Occipital lobe (tissue), 3 donors: ENCODE measurements at places on chromosomes 4 and X. TPM values are rescaled to one million over a fixed set of nuclear protein-coding genes. Genes with fewer than 3 reads are reported as not detected.
A peak's percentile ranks its signal among the peaks of the same experiment; 100 is the strongest.

DNA sequence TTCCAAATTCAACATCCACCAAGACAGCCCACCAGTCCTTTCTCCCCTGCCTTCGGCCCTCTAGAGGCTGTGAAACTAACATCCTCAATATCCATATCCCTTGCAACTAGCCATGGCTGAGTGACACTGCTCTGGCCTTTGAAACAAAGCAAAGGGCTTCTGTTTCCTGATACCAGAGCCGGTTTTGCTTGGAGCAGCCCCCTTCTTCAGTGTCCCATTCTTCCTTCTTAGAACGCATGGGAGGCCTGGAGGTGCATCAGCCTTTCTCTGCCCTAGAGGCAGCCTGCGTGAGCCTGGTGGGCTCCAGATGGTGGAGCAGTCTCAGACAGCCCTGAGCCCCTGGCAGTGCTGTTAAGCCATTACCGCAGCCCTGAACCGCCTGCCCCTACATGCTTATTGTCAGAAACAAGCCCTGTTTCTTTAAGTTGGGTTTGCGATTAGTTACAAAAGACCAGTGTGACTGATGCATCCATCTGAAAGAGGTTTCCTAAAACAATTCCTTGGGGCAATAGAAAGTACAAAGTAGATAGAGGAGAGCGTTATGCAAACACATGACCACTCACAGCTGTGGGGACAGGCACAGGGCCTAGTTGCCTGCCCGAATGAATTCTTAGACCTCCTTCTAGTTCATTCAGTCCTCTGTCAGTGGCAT, 74.1 kb downstream of the EVC start:
- DNase-seq = no peak

DNA sequence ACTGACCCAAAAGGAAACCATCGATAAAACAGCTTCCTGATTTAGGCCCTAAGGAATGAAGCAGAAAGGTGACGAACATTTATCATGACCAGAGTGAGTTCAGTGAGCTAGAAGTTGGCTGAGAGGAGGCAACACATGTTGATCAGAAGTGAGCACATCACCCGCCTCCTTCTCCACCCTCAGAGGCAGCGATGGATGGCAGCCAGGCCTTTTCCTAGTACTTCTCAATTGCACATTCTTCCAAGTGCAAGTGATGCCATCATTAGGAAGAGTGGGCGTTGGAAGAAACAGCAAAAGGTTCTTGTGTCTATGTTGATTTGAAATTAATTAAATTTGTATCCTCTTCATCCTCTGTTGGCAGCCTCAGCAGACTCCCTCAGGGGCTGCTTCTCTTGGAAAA, 51.7 kb downstream of the TMEM154 start:
- DNase-seq = peak; percentile 74

DNA sequence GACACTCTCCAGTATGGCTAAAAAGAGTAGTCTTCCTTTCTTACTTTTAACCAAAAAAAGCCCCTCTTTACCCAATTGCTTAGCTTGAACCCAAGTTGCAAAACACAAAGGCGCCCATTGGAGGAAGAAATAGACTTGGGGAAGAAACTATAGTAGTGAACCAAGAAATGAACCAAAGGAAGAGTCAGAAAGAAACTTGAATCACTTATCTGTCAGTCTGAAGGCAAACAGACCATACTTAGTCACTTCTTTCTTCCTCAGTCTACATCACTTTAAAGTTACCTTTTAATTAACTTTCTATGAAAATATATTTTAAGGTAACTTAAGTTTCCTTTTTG, 161.4 kb upstream of the GIMD1 start:
- no peak for DNase-seq

DNA sequence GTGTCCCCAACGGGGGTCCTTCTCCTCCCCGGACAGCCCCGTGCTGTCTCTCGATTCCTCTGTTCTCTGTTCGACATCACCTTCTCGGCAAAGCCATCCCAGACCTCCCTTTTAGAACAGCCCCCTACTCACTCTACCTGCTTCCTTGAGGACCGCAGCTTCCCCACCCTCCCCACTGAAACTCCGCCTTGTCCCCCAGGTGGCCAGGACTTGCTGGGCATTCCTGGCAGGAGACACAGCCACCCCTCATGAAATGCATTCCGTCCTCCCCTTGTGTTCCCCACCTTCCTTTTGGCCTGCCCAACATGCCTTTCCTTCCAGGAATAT, 34.8 kb upstream of the GPR78 start:
- no peak for DNase-seq

Gene DOK7
- total RNA-seq = not detected

- no peak for DNase-seq
These were observed 19.2 kb upstream of the SPON2 start for GRCh38 chr4:1191621-1192020.

DNA sequence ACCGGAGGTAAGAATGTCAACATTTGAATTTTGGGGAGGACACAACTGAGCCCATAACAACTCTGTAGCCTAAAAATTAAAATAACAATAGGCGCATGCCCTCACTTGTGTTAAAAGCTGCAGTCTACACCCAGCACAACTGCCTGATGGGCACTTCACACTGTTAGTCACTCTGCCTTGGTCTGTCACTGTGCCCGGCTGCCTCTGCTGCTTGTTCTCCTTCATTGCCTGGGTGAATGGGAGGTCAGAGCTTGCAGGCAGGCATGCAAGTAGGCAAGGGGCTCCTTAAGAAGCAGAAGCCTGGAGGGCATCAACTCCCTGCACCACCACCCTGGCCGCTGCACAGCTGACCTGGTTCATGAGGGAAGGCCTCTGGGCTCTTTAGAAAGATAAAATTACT, 374.8 kb downstream of the MID1IP1 start:
- DNase-seq = no peak

DNA sequence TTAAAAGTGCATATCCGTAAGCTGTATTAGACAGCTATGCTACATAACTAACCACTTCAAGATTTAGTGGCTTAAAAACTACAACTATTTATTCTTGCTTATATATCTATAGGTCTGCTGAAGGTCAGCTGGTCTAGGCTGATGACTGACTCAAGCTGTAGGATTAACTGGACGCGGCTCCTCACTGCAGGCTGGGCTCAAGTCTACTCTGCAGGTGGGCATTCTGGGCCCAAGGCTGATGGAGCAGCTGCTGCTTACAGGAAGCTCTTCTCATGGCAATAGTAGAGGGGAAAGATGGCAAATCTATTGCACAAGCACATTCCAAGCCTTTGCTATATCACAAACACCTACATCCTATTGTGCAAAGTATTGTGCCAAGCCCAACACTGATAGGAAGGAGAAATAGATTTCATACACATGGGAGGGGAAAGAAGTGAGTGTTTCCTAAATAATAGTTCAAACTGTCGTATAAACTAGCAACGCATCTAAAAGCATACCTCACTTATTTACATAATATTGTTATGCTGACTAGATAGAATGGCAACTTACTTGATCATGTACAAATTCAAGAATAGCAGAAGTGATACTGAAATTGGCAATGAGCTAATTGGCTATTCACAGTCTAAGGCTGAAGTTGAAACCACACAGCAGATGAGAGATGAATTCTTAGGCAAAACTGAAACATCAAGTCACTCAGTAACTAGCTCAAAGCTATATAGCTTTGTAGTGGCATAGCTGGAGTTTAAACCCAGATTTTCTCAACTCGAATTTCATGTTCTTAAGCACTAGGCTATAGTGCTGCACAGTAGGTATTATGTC, 263.8 kb downstream of the NKX6-1 start:
- no peak for DNase-seq

Gene UCP1
- total RNA-seq = not detected

Gene PUDP
- 5.8 TPM for total RNA-seq

DNA sequence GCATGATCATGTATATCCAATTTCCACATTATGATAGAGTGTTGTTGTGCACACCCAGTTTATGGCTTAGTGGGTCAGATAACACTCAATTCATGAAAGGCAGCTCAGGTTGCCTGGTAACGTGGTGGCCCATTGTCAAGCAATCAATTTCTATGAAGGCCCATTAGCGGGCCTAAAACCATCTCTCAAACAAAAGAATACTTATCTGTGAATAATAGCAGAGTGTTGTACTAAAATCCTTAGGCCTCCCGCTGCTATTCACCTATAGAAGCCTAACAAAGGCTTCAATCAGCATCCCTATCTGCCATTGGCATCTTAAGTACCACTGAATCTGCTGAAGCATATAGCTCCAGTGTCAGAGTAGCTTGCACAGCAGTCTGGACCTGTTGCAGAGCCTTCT, 849.6 kb upstream of the POU3F4 start:
- DNase-seq = no peak

Gene PCDH10
- 43.8 TPM for total RNA-seq

Gene GAGE12F
- not detected for total RNA-seq

- peak; percentile 8 for DNase-seq
These were observed 22.4 kb downstream of the PRRG1 start for GRCh38 chrX:37371578-37371991.

Gene GLRA3
- 5.0 TPM for total RNA-seq

DNA sequence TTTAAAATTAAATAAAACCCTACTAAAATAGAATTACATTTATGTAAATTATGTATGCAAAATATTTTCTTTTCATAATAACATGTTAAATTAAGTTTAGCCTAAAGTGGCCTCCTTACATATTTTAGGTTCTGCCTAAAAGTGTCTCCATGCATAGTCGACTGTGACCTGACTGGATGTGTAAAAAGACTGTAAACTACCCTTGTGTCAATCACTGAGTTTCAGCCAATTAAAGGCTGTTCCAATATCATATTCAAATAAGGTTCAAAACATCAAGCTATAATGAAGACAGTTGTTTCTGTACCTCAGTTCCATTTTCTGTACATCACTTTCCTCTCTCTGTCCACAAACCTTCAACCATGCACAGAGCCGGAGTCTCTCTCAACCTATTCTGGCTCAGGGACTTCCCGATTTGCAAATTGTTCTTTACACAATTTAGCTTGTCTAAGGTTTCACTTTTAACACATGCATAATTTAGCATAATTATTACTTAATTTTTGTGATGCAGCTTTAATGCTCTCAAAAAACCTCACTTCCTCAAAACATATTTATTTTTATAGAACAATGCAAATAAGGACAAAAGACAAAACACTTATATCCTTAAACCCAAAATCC, 60.1 kb downstream of the SH3RF1 start:
- no peak for DNase-seq

DNA sequence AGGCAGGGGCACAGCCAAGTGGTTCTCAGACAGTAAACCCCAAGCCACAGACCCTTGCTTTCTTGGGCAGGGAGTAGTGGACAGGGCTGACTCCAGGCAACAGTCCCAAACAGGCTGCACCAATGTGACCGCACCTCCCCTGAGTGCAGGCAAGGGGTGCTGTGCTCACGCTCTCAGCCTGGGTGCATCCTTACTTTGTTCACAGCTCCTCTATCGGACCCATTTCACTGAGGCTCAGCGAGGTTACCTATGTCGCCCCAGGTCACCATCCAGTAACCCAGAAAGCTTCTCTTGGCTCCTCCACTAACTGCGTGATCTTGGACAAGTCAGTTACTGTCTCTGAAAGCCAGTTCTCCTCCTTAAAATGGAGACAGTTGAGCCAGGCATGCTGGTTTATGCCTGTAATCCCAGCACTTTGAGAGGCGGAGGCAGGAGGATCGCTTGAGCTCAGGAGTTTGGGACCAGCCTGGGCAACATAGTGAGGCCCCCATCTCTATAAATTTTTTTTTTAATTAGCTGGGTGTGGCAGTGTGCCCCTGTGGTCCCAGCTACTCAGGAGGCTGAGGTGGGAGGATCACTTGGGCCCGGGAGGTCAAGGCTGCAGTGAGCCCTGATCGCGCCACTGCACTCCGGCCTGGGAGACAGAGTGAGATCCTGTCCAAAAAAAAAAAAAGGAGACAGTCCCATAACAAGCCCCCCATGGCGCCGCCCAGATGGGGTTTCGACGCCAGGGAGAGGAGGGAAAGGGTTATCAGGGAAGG, 823 bp upstream of the MAN2B2 start:
- no peak for DNase-seq

- no peak for DNase-seq
These were observed 48.3 kb downstream of the ANXA5 start for GRCh38 chr4:121648516-121648915.

Gene IQSEC2
- 8.6 TPM for total RNA-seq

DNA sequence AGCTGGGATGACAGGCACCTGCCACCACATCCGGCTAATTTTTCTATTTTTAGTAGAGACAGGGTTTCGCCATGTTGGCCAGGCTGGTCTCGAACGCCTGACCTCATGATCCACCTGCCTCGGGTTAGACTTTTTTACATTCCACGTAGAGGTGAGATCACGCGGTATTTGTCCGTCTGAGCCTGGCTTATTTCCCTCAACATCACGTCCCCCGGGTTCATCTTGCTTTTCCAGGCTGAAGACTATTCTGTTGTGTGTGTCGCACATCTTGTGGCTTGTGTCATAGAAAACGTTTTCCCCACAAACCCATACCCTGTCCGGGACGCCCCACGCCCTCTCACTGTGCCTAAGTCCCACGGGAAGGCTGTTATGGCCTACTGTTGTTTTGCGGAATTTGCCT, 185.3 kb downstream of the CRLF2 start:
- no peak for DNase-seq

Gene SGCB
- 65.5 TPM for total RNA-seq

- no peak for DNase-seq
These were observed 9.6 kb upstream of the SLC25A14 start for GRCh38 chrX:130330146-130330545.

Gene S100P
- 1.6 TPM for total RNA-seq

- DNase-seq = peak; percentile 10
These were observed 54.5 kb downstream of the RTL9 start for GRCh38 chrX:110412971-110413726.

Gene TSPAN6
- total RNA-seq = 32.1 TPM

Gene ZCCHC18
- total RNA-seq = 12.0 TPM

DNA sequence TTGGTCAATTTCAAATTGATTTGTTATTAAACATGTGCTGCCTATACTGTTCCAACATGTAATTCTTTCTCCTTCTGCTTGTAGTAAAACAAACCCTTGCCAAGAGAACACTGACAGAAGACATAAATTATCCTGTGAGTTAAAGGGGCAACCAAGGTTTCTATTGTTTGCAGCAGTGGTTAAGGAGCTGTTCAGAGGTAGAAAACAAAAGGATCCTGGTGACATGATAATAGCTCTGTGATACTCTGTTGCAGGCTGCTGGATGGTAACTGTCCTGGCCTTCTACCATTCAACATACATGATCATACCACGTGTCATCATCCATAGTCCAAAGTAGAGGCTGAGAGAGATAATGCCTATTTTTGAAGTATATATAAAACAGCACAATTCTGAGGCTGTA, 75.8 kb upstream of the F9 start:
- no peak for DNase-seq
